ENCODE measurements at places on chromosomes 1 and 21.

GRCh38 chr1:45848097-45848496 lies 44.7 kb downstream of the MAST2 start:
- no peak for DNase-seq

- peak; percentile 87 for DNase-seq
These were observed 45.8 kb downstream of the TMCC2 start for GRCh38 chr1:205273551-205273982.

GRCh38 chr1:9438431-9439073 lies 100.7 kb upstream of the SLC25A33 start:
- no peak for DNase-seq

- peak; percentile 14 for DNase-seq
These were observed 57.4 kb upstream of the TARS2 start for GRCh38 chr1:150429805-150430204.

DNA sequence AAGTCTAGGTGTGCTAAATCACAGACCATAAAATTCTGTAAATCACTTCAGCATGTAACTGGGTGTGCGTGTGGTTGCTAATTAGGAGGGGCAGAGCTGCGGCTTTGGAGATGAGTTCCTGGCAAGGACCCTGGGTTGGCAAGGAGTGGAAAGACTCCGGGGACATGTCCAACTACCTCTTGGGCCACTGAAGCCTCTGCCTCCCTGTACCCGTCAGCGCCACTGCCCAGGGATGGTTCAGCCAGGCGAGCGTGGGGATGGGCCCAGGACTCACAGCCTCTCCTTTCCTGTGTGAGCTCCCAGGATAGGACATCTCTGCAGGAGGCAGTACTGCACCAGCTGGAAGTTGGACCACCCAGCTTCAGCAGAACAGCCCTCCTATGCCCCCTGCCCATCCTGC lies 386.4 kb upstream of the VAMP3 start:
- no peak for DNase-seq

- no peak for DNase-seq
These were observed 173.3 kb downstream of the RWDD3 start for GRCh38 chr1:95407131-95407885.

DNA sequence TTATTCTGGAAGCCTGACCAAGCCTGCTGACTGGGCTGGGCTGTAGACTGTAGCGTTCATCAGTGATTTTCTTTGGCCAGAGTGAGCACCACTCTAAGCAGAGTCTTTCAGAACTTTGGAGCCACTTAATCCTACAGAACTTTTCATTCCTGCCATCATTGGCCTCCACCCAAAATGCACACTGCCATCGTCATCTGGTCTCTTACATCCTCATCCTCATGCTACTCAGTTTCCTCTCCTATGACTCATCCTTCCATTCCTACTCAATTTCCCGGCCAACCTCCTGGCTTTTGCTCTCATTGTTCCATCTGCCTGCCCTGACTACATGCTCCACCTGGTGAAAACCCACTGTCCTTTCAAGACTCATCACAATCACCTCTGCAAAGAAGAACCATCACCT lies 233.8 kb upstream of the USP25 start:
- DNase-seq, result no peak

DNA sequence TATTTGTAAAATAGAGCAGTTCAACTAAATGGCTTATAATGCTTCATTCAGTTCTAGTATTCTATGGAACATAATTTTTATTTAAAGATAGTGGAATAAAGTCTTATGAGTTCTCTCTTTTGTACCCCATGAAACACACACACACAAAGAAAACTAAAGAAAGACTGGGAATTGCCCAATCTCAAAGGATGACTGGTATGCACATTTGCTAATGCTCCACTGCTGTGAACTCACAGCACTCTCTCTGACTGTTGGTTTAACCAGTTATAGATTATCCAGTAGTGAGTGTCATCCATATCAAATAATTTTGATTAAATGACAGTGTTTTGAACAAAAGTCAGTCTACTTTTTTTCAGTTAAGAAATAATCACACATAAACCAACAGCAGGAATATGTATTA lies 1082.4 kb upstream of the B3GALT2 start:
- no peak for DNase-seq

- no peak for DNase-seq
These were observed 550 bp upstream of the SYT11 start for GRCh38 chr1:155858800-155859233.

DNA sequence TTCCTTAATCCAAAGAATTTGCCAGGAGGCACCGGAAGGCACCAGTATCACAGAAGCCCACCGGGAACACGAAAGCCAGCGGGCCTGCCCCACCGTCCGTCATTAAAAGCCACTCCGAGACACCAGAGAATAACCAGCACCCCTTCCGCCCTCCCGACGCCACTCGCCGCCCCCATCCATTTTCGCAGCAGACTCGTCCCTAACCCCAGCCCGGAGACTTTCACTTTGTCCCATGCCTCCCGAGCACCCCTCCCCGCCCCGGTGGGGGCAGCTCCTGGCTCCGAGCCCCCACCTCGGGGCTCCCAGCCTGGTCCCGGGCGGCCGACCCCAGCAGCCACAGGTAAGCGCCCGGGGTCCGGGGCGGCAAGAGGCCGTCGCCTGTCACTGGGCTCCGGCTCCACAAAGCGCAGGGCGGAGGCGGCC lies 105.4 kb downstream of the SLC45A1 start:
- DNase-seq, result no peak

GRCh38 chr1:245751726-245752470 lies 597.1 kb downstream of the KIF26B start:
- DNase-seq, result no peak

DNA sequence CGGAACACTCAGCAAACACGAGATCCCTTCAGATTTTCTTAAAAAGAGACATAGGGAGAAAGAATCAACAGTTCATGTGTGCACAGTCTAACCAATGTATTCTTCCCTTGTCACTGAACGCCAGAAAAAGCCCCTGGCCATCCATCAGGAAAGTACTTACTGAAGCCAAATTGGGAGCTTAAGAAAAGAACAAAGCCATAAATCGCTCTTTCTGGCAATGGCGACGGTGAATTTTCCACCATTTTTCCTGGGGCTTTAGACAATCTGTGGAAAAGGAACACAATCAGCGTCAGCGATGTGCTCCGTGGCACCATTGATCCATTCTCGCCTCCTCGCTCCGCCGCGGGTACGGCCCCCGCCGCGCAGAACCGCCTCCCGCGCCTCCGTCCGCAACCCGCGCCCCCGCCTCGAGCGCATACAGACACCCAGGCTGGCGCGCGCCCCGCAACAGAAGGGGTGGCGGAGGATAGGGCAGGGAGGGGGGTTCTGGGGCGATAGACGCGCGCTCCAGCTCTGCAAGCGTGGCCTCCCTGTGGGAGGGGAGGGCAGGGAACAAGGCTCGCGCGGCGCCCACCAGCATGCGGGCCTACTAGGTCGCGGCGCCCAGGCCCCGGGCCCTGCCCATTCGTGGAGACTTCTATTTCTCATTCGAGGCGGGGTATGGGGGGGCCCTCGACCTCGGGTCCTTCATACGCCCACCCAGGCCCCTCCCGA lies 440 bp downstream of the PIGP start:
- peak; percentile 69 for DNase-seq

DNA sequence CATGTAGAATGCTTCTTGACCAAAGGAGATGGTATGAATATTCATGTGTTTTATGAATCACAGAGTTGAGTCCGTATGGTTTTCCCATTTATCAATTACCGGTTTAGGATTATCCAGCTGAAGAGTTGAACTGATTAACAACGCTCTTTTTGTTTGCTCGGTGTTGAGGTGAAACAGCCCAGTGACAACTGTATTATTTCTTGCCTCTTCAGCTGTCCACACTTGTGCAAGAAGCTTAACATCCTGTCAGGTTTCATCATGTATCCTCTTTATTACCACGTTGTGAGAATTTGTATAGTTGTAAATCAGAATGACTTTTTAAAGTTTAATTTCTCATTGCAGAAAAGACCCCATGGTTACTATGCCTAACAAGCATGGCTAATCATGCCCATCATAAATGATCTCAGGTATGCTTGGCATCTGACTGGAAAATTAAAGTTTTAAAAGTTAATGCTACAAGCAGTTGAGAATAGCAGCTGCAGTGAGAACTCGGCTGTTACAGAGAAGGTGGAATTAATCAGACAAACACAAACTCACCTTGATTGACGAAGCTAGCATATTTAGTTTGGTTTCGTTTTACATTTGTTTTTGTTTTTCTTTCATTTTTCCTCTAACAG lies 563.2 kb upstream of the ADGRL2 start:
- DNase-seq, result no peak

GRCh38 chr1:155320661-155321617 lies at the start of gene RUSC1:
RUSC1 (plus strand) TSS chr1:155320894; CDS start chr1:155321774, 880 bp downstream.
- peak; percentile 61 for DNase-seq

GRCh38 chr1:247419336-247419735 lies 3.4 kb downstream of the NLRP3 start:
- DNase-seq, result no peak

DNA sequence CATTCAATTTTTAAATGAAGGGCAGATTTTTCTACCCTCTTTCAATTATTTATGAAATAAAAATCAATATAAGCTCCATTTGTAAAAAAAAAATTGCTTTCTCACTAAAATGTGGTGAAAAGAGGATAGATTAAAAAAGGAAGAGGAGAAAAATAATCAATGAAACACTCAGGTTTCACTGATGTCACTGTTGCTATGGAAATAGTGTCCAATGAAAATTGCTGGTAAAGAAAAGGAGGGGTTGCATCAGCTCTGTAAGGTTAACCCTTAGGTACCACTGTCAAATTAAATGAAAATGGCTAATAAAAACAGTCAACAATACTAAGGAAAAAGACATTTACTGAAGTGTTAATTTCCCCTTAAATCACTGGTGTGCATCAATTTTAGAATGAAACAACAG lies 91.6 kb upstream of the TTC39A start:
- DNase-seq, result peak; percentile 26

GRCh38 chr1:47003896-47004403 lies 19.5 kb upstream of the CYP4X1 start:
- no peak for DNase-seq

DNA sequence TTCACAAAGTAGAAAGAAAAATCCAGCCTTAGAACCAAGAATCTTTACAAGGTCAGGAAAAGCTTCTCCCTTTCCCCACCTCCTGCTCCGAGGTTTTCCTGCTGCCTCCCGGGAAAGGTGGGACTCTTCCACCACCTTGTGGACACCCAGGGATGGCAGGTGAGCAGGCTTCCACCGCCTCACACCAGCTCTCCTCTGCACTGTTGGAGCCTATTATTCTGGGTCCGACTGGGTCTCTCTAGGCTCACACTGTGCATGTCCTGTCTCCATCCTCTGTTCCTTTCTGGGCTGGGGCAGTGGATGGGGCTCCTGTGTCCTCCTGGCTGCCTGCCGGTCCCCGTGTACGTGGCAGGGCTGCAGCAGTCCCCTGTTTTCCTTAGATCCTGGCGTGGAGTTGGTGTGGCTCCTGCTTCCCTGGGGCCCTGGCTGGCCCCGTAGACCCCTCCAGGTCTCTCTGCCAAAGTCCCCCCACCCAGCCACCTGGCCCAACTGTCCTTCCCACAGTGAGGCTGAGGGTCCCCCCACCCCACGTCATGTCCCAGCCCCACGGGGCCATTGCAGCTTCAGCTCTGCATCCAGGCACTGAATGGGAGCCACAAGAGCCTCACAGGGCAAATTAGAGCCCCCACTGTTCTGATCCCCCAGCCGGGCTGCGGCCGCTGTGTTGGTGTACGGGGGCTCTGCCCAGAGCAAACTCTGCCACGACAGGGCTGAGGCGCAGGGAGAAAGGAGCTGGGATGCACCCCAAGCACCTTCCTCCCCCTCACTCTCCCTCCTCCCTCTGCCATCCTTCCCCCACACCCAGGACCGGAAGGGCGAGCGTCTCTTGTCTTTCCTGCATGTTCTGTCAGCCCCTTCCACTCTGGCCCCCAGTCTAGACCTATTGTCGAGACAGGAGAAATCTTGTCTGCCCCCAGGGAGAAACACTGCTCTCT lies 3.3 kb upstream of the SLC45A1 start:
- DNase-seq, result peak; percentile 45

GRCh38 chr1:44713321-44713781 lies 17.6 kb downstream of the RNU5D-1 start:
- DNase-seq, result no peak

DNA sequence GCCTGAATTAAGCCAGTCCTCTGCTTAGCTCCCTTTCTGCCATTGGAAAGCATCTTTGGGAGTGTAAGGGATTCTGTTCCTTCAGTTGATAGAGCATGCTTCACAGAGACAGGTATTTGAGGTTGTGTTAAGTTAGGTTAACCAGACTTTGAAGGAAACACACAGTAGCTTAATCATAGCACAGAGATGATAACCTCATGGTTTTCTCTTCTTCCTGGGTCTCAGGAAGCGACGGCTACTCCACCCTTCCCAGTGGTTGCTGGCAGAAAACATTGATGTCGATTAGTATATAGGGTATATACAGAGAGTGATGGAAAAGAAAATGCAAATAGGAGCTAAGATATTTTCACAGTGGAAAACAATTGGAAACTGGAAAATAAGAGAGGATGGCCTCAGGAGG lies 42.0 kb downstream of the S1PR1 start:
- DNase-seq, result peak; percentile 62

DNA sequence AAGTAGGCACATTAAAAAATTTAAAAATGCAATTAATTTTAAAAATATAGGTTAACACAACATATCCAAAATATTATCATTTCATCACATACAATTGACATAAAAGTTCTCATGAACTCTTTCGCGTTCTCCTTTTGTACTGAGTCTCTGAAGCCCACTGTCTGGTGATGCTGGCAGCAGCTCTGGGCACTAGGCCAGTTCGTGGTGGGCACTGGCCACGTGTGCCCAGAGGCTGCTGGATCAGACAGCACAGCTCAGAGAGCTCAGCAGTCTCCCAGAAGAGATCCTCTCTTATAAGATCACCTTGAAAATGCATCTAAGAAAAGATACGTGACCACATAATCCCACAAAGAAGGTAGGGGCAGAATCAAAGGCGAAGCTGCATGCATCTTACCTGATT lies 9.9 kb downstream of the CEP104 start:
- no peak for DNase-seq

GRCh38 chr1:236156512-236157208 lies 14.3 kb downstream of the GPR137B start:
- peak; percentile 65 for DNase-seq

- DNase-seq, result no peak
These were observed 51.9 kb downstream of the CDC7 start for GRCh38 chr1:91552596-91552995.

DNA sequence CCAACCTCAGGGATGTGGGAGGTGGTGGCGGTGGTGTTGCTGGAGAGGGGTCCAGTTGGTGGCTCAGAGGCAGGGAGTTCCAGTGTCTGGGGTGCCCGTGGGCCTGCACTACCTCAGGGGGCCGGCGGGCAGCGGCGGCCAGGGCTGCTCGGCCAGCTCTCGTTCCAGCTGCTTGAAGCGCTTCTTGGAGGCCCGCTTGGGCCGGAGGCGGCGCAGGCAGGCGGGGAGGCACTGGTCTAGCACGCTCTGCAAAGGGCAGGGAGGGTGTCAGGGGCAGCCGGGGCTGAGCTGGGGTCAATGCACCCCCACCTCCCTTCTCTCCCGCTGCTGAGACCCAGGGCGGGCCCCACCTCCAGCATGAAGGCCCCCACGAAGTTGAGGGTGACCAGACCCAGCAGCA lies 5.7 kb upstream of the MFAP2 start:
- no peak for DNase-seq

- no peak for DNase-seq
These were observed 137.8 kb downstream of the LMX1A start for GRCh38 chr1:165218731-165219130.

DNA sequence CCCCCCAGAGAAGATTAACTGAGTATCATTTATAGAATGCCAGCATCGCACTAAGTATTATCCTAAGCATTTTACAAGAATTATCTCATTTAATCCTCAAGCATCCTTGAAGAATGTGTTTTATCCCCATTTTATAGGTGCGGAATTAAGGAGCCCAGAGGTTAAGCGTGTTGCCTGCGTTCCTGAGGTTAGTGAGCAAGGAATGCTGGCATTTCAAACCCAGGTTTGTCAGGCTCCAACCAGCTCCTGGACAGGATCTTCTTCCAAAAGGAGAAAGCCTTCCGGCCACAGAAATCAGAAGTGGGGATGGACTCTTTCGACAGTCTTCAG lies 82.3 kb downstream of the SSBP3 start:
- DNase-seq, result no peak
